ENCODE measurements at places on chromosomes 13 and 19.
A peak's percentile ranks its signal among the peaks of the same experiment; 100 is the strongest.

DNA sequence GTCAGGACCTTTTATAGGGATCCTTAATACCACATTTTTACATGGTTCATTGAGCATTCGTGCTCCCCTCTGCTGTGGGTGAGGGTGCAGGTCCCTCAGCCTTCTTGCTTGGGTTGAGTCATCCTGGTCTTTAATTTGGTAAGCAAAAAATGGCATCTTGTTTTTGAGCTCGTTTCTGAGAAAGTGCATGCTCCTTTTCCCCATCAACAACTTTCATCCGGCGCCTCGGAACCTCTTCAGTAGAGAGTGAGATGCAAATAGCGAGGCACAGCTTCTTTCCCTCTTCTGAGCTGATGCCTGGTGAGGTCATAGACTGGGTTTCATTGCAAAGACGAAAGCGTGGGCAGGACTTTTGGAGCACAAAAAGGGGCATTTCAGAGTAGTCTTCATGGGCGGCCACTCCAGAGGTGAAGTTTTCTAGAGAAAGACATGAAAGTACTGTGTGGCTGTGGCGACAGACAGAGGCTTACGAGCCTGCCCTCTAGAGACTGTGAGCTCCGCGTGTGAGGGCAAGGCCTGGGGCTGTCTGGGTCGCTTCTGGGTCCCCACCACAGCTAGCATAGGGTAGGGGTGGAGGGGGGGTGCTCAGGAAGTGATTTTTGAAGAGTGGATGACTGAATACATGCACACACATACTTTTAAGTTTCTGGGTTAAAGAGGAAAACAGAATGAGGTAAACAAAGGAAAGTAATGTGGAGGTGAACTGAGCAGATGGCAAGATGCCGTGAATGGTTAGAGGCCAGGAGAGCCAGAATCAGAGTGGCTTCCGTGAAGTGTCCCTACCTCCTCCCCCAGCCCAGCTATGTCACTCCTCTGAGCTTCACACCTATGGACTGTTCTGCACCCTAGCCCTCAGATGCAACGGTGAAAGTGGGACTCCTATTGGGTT, 44.3 kb downstream of the BBC3 start:
- H3K36me3 ChIP-seq, result no peaks in the 10 kb centered on the region
- H3K4me1 ChIP-seq, result peaks cover 14% of the 10 kb centered on the region
- no peak for DNase-seq
- no peaks in the 10 kb centered on the region for H3K27me3 ChIP-seq
- H3K4me3 ChIP-seq, result no peak overlapping the region

DNA sequence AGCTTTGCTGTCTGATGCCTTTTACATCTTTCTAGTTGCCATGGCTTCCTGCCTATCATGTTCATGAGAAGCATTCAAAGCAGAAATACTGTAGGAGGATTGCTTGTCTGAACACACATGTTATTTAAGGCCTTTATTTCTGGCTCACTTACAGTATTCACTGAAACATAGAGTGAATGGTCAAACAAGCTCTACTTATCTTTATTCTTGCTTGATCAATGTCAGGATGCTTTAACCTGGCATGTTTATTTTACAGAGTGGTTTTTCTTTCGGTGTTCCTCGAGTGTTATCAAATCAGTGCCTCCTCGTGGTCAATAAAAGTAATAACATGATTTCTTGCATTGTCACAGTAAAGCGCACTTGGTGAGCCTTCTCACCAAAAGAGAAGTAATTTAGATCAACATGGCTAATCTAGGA, 73.5 kb upstream of the PCDH17 start:
- H3K4me3 ChIP-seq, result no peak overlapping the region
- no peaks in the 10 kb centered on the region for H3K36me3 ChIP-seq
- no peak overlapping the region for H3K27ac ChIP-seq
- H3K27me3 ChIP-seq, result no peaks in the 10 kb centered on the region

- DNase-seq, result no peak
- no peak overlapping the region for H3K4me3 ChIP-seq
- no peaks in the 10 kb centered on the region for H3K27me3 ChIP-seq
- no peak overlapping the region for H3K27ac ChIP-seq
- H3K4me1 ChIP-seq, result no peaks in the 10 kb centered on the region
Observed at GRCh38 chr13:108902405-108903155, 273.2 kb downstream of the MYO16 start.

- no peak overlapping the region for H3K27ac ChIP-seq
- H3K27me3 ChIP-seq, result no peaks in the 10 kb centered on the region
- no peaks in the 10 kb centered on the region for H3K36me3 ChIP-seq
Observed at GRCh38 chr13:98534821-98535220, 42.1 kb downstream of the STK24 start.

- peaks cover 27% of the 10 kb centered on the region for H3K36me3 ChIP-seq
- no peaks in the 10 kb centered on the region for H3K4me1 ChIP-seq
- H3K27ac ChIP-seq, result no peak overlapping the region
- DNase-seq, result no peak
- H3K4me3 ChIP-seq, result no peak overlapping the region
- no peaks in the 10 kb centered on the region for H3K27me3 ChIP-seq
Observed at GRCh38 chr19:19296953-19297689, 23.2 kb downstream of the SUGP1 start.

- H3K4me3 ChIP-seq, result peak overlapping the region; percentile 5
- no peak for DNase-seq
- H3K36me3 ChIP-seq, result no peaks in the 10 kb centered on the region
- H3K4me1 ChIP-seq, result peaks cover 16% of the 10 kb centered on the region
- H3K27ac ChIP-seq, result peak overlapping the region; percentile 84
Observed at GRCh38 chr19:36169084-36169760, 17.0 kb upstream of the COX7A1 start.

DNA sequence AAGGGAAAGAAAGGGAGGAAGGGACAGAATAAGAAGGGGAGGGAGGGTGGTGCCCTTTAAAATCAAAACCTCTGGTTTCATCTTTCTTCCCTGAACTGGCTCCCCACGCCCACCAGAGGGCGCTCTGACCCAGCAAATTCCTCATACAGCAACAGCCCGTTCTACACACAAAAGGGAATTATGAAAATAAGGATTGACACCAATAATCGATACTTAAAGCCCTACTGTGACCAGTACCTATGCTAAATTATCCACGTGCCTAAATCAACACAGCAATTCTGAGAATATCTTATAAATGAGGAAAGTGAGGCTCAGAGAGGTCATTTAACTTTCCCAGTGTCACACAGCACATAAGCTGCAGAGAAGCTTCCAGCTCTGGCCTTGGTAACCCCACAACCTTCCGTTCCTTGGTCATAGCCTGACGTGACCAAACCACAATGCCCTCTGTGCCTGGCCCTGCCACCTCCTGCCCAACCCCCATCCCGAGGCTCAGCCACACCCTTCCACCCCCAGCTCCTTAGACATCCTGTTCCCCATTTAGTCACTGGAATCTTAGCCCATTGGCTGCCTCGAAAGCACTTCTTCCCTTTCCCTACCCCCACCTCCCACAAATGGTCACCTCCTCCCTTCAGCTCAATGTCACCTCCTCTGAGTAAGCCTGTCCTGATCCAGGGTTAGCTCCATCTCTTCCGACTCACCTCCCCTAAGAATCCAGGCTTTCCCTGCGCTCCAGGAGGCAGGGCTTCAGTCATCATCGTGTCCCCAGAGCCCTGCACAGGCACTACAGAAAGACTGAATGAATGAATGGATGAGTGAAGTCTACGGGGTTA, 34.2 kb upstream of the PNMA8B start:
- no peaks in the 10 kb centered on the region for H3K4me1 ChIP-seq
- no peak overlapping the region for H3K27ac ChIP-seq
- H3K36me3 ChIP-seq, result no peaks in the 10 kb centered on the region
- no peak for DNase-seq
- H3K27me3 ChIP-seq, result no peaks in the 10 kb centered on the region

DNA sequence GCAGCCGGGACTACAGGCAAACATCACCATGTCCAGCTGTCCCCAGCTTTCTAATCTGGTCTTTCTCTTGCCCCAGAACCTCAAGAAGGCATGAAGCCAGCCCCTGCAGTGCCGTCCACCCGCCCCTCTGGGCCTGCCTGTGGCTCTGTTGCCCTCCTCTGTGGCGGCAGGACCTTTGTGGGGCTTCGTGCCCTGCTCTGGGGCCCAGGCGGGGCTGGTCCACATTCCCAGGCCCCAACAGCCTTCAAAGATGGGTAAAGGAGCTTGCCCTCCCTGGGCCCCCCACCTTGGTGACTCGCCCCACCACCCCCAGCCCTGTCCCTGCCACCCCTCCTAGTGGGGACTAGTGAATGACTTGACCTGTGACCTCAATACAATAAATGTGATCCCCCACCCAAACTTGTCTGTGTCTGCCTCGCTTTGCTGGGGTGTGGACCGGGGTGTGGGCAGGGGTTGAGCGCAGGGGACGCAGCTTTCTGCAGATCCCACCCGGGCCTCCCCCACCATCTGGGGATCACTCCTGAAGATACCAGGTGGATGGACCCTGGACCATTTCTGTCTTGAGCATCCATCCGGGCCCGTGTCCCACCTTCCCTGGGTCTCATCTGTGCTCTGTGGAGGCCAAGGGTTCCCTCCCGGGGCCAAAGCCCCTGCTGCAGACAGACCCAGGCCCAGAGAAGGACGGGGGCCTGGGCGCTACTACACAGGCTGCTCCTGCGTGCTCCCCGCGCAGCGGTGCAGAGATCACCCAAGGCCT, 15.3 kb downstream of the PRKCSH start:
- no peak overlapping the region for H3K27ac ChIP-seq
- peaks cover 31% of the 10 kb centered on the region for H3K36me3 ChIP-seq
- no peaks in the 10 kb centered on the region for H3K4me1 ChIP-seq
- DNase-seq, result no peak
- H3K4me3 ChIP-seq, result no peak overlapping the region

- H3K4me3 ChIP-seq, result no peak overlapping the region
- H3K27me3 ChIP-seq, result no peaks in the 10 kb centered on the region
- H3K36me3 ChIP-seq, result no peaks in the 10 kb centered on the region
- DNase-seq, result no peak
- no peaks in the 10 kb centered on the region for H3K4me1 ChIP-seq
Observed at GRCh38 chr13:69623973-69624372, 483.7 kb upstream of the ATXN8OS start.

- no peak overlapping the region for H3K27ac ChIP-seq
- H3K36me3 ChIP-seq, result peaks cover 2% of the 10 kb centered on the region
- no peak for DNase-seq
Observed at GRCh38 chr13:98834254-98834960, 81.9 kb upstream of the SLC15A1 start.

- H3K4me1 ChIP-seq, result peaks cover 20% of the 10 kb centered on the region
- peak; percentile 38 for DNase-seq
- H3K27me3 ChIP-seq, result no peaks in the 10 kb centered on the region
- H3K27ac ChIP-seq, result peak overlapping the region; percentile 98
- peaks cover 29% of the 10 kb centered on the region for H3K36me3 ChIP-seq
Observed at GRCh38 chr19:18562086-18562485, 4.4 kb downstream of the KXD1 start.

DNA sequence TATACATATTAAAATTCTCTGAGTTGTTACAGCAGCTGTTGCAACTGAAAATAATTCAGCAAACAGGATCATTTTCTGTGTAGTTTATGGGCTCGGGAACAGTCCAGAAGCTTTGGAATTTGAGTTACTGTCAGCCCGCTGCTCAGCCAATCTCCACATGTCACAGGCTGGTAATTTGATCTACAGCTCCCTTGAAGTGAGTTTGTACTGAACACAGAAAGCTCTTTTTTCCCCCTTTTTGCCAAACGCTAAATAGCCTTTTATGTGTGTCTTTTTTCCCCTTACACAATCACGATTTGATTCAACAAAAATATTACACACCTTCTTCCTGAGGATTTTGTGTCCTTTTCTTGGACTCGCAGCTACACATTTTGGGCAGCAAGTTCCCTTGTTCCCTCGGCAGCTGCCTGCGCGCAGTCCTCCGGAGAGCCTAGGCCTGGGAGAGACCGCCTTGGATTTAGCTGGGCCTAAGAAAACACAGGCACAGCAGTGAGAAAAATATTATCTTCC, 371.4 kb downstream of the KCNRG start:
- no peaks in the 10 kb centered on the region for H3K27me3 ChIP-seq
- H3K36me3 ChIP-seq, result no peaks in the 10 kb centered on the region
- H3K4me1 ChIP-seq, result no peaks in the 10 kb centered on the region
- no peak for DNase-seq

DNA sequence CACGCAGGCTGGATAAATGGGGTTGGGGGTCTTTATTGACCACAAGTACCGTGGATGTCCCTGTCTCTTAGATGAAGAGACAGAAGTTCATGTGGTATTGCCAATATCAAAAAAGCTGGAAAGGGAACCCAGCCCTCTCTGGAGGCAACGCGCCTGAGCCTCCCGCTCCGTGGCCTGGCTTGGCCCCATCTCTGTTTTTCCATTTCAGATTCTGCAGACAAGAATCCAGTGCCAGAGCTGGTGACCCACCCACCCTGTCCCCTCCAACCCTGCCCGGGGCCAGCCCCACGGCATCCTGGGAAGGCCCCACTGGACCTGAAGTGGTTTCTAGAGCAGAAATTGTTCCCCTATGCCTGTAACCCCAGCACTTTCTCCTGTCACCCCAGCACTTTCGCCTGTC, 57.7 kb downstream of the PTPRS start:
- DNase-seq, result no peak
- peaks cover 30% of the 10 kb centered on the region for H3K4me1 ChIP-seq
- H3K4me3 ChIP-seq, result no peak overlapping the region
- H3K27me3 ChIP-seq, result no peaks in the 10 kb centered on the region
- no peak overlapping the region for H3K27ac ChIP-seq
- H3K36me3 ChIP-seq, result peaks cover 15% of the 10 kb centered on the region

DNA sequence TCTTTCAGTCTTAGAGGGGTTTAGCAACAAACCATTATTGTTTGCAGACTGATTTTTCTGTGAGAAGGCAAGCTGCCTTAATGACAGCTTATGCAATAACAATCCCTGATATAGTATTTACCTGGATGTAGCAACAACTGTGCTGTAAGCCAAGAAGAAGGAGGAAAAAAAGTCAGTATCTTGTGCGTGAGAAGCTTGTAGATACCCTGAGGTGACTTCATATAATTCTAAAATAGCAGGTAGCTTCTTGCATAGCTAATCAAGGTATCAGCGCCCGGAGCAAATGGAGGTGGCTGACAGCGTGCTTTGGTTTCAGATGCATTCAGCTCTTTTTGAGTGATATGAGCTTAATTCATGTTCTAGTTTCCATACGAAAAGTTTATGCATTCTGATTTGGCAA, 309.8 kb downstream of the KLF5 start:
- no peaks in the 10 kb centered on the region for H3K27me3 ChIP-seq
- H3K27ac ChIP-seq, result no peak overlapping the region
- H3K36me3 ChIP-seq, result no peaks in the 10 kb centered on the region

DNA sequence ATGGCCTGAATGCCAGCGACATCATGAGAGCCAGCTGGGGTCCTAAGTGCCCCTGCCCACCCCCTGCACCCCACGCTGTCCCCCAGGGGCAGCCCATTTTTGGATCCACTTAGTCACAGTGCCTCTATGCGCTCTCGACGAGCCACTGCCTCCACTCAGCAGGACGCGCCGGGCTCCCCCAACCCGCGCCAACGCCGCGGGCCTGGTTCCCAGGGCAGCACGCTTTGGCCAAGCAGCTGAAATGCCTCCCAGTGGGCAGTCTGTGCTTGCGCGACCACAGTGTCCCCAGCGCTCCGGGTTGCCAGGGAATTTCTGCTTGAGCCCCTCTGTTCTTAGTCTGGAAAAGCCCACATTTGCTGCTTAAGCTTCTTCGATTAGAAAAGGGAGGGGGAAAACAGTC, 39.4 kb downstream of the TMED1 start:
- DNase-seq, result no peak
- no peak overlapping the region for H3K27ac ChIP-seq
- H3K4me3 ChIP-seq, result no peak overlapping the region
- no peaks in the 10 kb centered on the region for H3K4me1 ChIP-seq
- no peaks in the 10 kb centered on the region for H3K27me3 ChIP-seq

- peaks cover 56% of the 10 kb centered on the region for H3K4me1 ChIP-seq
- peak overlapping the region; percentile 99 for H3K27ac ChIP-seq
- no peaks in the 10 kb centered on the region for H3K36me3 ChIP-seq
- peak overlapping the region; percentile 87 for H3K4me3 ChIP-seq
- no peak for DNase-seq
- no peaks in the 10 kb centered on the region for H3K27me3 ChIP-seq
Observed at GRCh38 chr19:40717880-40718773, 1.2 kb downstream of the ITPKC start.

- no peak overlapping the region for H3K4me3 ChIP-seq
- no peak overlapping the region for H3K27ac ChIP-seq
- no peaks in the 10 kb centered on the region for H3K4me1 ChIP-seq
- H3K36me3 ChIP-seq, result no peaks in the 10 kb centered on the region
Observed at GRCh38 chr13:87331178-87331577, 340.0 kb upstream of the SLITRK5 start.

Measured in thoracic aorta (tissue), 2 donors.